Spinal cord (tissue), 10 donors: ENCODE measurements at places on chromosomes 12 and 14. TPM values are rescaled to one million over a fixed set of nuclear protein-coding genes. Genes with fewer than 3 reads are reported as not detected.

The TAS2R43 gene
- polyA plus RNA-seq: 0.63 TPM

The GSC gene
- not detected for polyA plus RNA-seq

The PTPN21 gene
- polyA plus RNA-seq: 18.4 TPM

The NPAS3 gene
- 57.5 TPM for polyA plus RNA-seq

The RAD51AP1 gene
- polyA plus RNA-seq: 12.6 TPM

The SLC8A3 gene
- polyA plus RNA-seq: 28.7 TPM

The HOXC12 gene
- not detected for polyA plus RNA-seq

The P2RX2 gene
- polyA plus RNA-seq: 0.65 TPM

The MYH7 gene
- polyA plus RNA-seq: 2.9 TPM

The VWF gene
- polyA plus RNA-seq: 34.3 TPM

The AGAP2 gene
- 120 TPM for polyA plus RNA-seq

The CCDC38 gene
- polyA plus RNA-seq: 0.67 TPM

The CLEC7A gene
- 2.5 TPM for polyA plus RNA-seq

The CD163L1 gene
- polyA plus RNA-seq: 2.9 TPM

The RASAL1 gene
- 2.2 TPM for polyA plus RNA-seq

The ASB2 gene
- 2.1 TPM for polyA plus RNA-seq

The GALNT8 gene
- polyA plus RNA-seq: 35.5 TPM

The TMTC2 gene
- 31.9 TPM for polyA plus RNA-seq

The NPC2 gene
- polyA plus RNA-seq: 92.5 TPM

The GUCY2C gene
- polyA plus RNA-seq: 0.27 TPM

The KLRF1 gene
- 0.21 TPM for polyA plus RNA-seq

The DCTN2 gene
- 232 TPM for polyA plus RNA-seq

The TMEM30B gene
- 2.9 TPM for polyA plus RNA-seq

The ERP27 gene
- polyA plus RNA-seq: 0.38 TPM

The FOS gene
- 341 TPM for polyA plus RNA-seq

The TBX3 gene
- polyA plus RNA-seq: 8.6 TPM

The USP44 gene
- polyA plus RNA-seq: 3.2 TPM

The AHNAK2 gene
- polyA plus RNA-seq: 36.6 TPM

The HHIPL1 gene
- 5.1 TPM for polyA plus RNA-seq

The PLXNC1 gene
- polyA plus RNA-seq: 30.8 TPM

The KRT85 gene
- polyA plus RNA-seq: not detected

The CEBPE gene
- not detected for polyA plus RNA-seq

The MYL6B gene
- polyA plus RNA-seq: 287 TPM

The KIF26A gene
- 10.3 TPM for polyA plus RNA-seq

The LAG3 gene
- 0.93 TPM for polyA plus RNA-seq

The SYT1 gene
- 113 TPM for polyA plus RNA-seq

The TAS2R20 gene
- polyA plus RNA-seq: 2.1 TPM

The SRRM4 gene
- polyA plus RNA-seq: 22.6 TPM

The LALBA gene
- polyA plus RNA-seq: not detected

The KCNH5 gene
- 3.5 TPM for polyA plus RNA-seq

The TSPAN11 gene
- 48.6 TPM for polyA plus RNA-seq

The CD4 gene
- 13.0 TPM for polyA plus RNA-seq

The CCDC59 gene
- polyA plus RNA-seq: 27.3 TPM
